ENCODE measurements at places on chromosomes 6 and 20.

DNA sequence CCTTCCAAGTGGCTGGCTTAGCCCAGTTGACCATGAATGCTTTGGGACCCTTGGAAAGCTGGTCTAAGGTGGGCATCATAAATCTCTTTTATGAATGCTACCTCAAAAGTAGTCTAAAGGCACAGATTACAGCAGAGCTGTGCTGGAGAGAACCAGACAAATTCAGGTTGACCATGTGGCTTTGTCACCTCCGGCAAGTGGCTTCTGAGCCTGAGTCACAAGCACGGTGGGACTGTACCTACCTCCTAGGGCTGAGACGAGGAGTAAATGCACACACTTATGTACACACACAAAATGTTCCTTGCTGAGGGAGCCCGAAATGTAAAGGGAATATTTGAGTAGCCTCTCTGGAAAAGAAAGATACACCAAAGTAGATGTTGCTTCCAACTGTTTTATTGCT is 155.9 kb downstream of the NFATC2 start:
- no peak for DNase-seq

GRCh38 chr20:38433304-38433972 is 1.7 kb downstream of the SNHG17 start:
- no peak for DNase-seq

GRCh38 chr6:46324706-46325105 is 153.9 kb upstream of the ENPP5 start:
- DNase-seq = no peak

DNA sequence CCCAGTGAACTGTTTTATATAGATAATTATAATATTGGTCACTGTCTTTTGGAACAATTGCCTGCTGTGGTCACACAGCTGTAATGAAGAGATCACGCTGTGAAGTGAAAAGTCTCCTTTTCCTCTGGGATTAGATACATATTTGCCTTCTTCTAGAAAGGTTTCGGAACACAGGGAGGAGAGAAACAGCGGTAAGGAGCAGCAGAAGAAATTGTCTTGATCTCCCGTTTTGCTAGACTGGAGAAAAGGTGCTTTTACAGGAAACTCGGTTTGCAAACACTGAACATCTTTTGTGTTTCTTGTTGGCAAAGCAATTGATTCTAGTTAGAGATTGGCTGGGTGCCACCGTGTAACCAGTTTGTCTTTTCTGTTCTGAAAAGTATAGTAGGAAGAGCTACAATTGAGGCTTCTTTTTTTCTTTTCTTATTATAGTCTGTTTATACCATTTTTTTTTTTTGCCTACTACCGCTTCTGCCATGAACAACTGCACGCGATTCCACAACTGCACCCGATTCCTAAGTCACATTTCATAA is 404.1 kb upstream of the ID4 start:
- no peak for DNase-seq

Data from GM20000 (cell line).